ENCODE measurements at places on chromosomes 5 and 9. TPM values are rescaled to one million over a fixed set of nuclear protein-coding genes. Genes with fewer than 3 reads are reported as not detected.
A peak's percentile ranks its signal among the peaks of the same experiment; 100 is the strongest.

Gene B4GALT1
- total RNA-seq, result 42.5 TPM

- no peak for DNase-seq
Observed at GRCh38 chr9:38182321-38182720, 113.3 kb upstream of the SHB start.

- DNase-seq, result no peak
Observed at GRCh38 chr9:30482499-30482898, 1901.9 kb upstream of the ACO1 start.

Gene SPRY4
- total RNA-seq, result 8.3 TPM

DNA sequence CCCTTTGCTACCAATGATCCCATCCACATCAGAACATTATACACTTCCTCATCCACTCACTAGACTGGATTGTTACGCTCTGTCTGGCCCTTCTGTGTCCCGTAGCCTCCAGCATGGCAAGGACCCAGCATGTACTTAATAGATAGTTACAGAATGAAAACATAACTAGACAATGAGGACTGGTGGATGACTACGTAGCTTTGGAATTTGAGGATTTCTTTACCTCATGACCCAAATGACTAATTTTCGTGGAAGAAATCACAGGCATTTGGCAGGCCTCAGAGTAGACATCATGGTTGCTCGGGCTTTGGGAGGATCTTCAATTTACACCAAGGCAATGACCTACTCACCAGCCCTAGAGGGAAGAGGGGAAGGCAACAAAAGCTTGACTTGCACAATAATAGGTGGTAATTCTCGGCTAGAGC is 299.8 kb downstream of the TLE1 start:
- DNase-seq, result peak; percentile 27

Gene CDC20B
- total RNA-seq, result not detected

DNA sequence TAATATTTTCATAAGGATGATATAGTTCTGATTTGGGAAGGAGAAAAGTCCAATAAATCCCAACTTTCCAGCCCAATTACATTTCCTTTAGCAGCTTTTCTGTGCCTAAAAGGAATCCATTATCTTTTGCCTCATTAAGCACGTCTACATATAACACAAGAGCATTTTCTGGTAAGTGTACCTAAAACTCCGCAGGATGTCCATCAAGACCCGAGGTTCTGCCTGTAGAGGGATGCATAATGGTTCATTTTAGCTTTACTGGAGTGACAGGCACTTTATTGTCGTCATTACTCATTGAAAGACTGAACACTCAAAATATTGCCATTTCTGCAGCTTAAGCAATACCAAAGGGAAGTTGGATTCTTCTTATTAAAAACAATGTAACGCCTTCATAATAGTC is 669.0 kb downstream of the PRELID2 start:
- DNase-seq, result no peak

Gene ENHO
- total RNA-seq, result 0.40 TPM

GRCh38 chr5:1105350-1106265 is 6.3 kb downstream of the SLC12A7 start:
- peak; percentile 45 for DNase-seq

Gene C1QTNF2
- total RNA-seq, result 1.3 TPM

Gene PCDHGA11
- total RNA-seq, result 5.0 TPM

GRCh38 chr9:38641985-38642864 is 21.8 kb upstream of the ANKRD18A start:
- no peak for DNase-seq

DNA sequence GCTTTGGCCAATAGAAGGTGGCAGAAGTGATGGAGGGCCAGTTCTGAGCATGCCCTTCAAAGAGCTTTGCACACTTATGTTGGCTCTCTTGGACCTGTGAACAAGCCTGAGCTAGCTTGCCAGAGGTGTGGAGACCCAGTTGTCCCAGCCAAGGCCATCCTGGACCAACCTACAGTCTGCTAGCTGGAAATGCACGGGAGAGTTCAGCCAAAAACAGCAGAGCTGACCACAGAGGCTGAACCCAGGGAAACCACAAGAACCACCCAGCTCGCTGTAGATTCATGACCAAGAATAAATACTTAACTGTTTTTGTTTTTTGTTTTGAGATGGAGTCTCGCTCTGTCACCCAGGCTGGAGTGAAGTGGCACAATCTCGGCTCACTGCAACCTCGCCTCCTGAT is 65.4 kb upstream of the HAND1 start:
- DNase-seq, result no peak

- no peak for DNase-seq
Observed at GRCh38 chr5:121630402-121630801, 221.3 kb upstream of the FTMT start.

GRCh38 chr9:32413424-32413823 is 29.0 kb downstream of the ACO1 start:
- DNase-seq, result no peak

DNA sequence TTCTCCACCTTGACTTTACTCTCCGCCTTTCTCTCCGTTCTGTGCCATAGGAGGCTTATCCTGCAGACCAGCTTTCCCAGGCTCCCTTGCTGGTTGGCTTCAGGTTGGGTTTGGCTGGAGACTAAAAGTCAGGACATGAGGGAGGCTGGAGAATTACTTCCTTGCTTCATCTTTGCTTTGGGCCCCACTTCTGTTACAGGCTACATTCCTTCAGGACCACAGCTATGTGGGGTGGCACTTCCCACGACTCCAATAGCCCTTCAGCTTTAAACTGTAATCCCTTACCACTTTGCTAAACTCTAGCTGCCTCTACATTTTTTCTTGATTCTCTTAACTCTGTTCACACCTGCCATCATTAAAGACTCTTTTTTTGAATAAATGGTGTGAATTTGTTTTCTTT is 186.7 kb upstream of the NR4A3 start:
- DNase-seq, result no peak

DNA sequence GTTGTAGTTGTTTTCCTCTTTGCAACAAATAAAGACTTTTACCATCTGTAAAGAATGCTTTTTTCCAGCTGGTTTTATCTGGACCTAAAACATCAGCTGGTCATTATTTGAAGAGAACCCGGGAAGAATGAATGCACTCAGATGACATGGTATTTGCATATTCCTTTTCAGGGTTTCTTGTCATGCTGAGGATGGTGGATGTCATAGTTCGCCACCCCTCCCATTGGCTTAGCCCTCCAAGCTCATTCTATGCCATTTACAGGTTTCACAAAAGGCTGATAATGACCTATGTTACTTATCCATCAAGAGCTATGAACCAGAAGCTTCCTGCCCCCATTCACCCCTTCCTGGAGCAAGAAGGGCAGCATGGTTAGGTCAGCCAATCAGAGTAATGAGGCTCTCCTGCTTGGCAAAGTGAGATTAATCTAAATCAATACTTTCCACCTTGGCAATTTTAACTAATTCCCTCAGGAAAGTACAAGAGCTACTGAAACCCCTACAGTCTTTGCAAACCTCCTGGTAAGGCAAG is 440.5 kb upstream of the TLE4 start:
- no peak for DNase-seq

Gene CCNI2
- total RNA-seq, result 0.10 TPM

DNA sequence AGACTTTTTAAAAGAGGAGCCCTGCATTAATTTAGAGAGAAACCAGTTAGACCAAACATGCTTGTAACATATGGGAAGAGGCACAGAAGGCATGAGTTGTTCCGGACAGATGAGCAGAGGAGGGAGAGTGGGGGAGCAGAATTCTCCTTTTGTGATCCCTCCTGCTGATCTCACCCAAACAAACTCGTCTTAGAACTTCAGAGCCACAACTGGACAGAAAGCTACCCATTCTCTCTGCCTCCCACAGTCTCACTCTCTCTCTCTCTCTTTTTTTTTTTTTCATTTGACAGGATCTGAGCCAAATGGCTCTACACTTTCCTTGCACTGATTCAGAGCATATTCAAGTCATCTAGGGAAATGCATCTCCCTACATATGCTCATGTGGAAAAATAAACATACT is 196.0 kb upstream of the PAPPA start:
- no peak for DNase-seq

DNA sequence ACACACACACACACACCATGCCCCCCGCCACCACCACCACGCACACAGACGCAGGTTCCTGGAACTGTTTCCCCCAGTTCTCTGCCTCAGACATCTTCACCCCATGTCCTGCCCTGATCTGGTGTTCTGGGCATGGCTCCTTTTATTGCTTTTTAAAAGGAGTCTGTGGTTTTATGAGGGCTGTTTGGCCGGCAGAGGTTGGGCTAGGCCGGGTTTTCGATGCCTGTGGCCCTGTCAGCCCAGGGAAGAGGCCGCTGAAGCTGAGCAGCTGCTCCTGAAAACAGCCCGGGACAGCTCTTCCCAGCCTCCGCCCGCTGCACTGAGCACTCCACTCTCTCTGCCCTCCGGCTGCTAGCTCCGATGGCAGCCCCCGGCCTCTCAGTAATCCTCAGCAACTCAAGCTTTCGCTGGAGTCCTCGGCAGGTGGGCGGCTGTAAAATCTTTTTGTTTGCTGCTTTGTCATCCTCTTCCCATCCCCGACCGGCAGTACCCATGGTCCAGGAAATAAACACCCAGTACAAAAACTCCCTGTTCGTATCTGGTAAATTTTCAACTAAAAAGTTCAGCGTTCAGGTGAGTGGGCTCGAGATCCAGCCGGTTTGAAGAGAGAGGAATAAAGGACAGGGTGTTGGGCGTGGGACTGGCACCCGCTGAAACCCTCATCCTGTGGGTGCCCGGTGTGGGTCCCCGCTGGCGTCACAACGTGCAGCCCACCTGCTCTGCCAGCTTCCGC is 103.0 kb upstream of the ERCC6L2 start:
- peak; percentile 57 for DNase-seq

DNA sequence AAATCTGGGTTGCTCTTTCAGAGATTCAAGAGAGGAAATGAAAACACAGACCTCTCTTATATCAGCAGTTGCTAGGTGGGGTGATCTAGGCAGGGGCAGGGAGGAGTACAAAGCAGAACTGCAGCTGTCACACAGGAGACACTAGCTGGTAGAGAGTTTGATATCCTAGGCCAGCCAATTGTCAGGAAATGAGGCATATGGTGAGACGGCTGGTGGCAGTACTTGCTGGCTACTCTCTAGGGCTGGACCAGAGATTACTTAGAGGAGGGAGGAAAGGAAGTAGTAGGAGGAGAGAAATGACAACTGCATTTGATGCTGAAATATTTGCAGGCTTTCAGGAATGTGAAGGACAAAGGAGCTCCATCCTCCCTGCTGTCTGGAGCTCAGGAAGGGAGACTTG is 113.8 kb downstream of the TRIM32 start:
- no peak for DNase-seq

GRCh38 chr9:80775530-80775929 is 913.8 kb downstream of the TLE1 start:
- no peak for DNase-seq

Gene NEUROG1
- total RNA-seq, result not detected

DNA sequence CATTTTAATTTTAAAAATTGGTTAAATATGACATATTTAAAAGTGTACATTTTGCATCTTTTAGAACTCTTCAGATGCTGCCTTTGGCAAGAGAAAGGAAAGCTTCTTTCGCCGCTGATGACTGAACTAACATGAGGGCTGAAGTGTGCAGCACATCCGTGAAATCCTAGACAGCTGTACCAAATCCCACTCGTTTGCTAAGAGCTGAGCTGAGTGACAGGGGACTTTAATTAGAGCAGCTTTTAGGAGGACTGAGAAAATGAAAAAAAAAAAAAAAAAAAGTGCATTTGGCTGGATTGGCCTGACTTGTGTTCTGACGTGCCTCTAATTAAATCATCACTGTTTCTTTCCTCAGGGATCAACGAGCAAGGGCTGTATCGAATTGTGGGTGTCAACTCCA is 271.3 kb downstream of the ARHGAP26 start:
- DNase-seq, result no peak
